Non-pigmented ciliary epithelial cell (primary cell): ENCODE measurements at places on chromosomes 13 and 19.

- DNase-seq = no peak
These were observed 20.4 kb downstream of the RBM26 start for GRCh38 chr13:79385694-79386093.

DNA sequence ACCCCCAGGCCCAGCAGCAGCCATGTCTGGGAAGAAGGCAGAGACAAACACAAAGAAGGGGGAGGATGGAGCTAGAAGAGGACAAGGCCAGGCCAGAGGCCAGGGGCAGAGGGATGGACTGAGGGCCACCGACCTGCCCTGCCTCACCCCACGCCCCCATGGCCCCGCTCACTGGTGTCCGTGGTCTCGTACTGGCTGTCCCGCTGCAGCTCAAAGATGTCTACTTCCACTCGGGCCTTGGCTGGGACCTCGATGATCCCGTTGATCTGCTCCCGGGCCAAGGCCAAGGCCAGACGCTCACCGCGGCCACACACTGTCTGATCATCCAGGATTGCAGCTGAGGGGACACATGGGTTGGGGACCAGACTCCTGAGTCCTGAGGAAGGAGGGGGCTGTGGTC lies 5.0 kb downstream of the GRIK5 start:
- DNase-seq = no peak

- no peak for DNase-seq
These were observed 160.5 kb downstream of the LACC1 start for GRCh38 chr13:44040070-44040817.

DNA sequence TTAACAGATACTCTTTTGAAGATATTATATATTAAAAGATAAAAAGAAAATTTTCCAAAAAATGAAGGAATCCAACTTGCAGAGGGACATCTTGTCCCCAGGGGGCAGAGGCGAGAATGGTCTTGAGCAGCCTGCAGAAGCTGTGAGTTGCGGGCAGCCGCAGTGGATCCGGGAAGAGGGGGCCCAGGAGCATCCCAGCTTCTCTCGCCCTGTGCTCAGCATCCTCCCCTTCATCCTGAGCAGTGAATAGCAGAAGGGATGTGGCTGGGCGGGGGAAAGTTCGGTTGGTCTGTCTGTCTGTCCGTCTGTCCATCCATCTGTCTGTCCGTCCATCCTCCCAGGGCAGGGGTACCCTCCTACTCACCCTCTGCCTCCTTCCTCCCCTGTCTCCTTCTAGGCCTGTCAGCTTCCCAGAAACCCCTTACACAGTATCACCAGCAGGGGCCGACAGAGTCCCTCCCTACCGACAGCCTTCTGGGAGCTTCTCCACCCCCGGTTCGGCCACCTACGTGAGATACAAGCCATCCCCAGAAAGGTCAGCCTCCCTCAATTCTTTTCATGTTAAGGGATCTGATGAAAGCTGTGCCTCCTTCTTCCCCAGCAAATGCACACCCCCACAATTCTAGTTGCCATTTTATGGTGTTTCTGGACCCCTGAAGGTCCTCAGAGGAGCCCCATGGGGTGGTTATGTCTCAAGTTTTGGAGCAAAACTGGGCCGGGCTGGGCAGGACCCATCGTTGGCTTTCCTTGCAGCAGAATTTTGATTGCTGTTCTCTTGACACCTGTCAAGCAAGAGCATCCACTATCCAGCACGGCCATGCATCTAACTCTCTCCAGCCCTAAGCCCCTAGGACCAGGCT lies 81.6 kb downstream of the DPF1 start:
- DNase-seq = no peak

- DNase-seq = no peak
These were observed 33.2 kb upstream of the NDFIP2 start for GRCh38 chr13:79447741-79448140.

- DNase-seq = no peak
These were observed 6.8 kb upstream of the DGKH start for GRCh38 chr13:42041684-42042035.

DNA sequence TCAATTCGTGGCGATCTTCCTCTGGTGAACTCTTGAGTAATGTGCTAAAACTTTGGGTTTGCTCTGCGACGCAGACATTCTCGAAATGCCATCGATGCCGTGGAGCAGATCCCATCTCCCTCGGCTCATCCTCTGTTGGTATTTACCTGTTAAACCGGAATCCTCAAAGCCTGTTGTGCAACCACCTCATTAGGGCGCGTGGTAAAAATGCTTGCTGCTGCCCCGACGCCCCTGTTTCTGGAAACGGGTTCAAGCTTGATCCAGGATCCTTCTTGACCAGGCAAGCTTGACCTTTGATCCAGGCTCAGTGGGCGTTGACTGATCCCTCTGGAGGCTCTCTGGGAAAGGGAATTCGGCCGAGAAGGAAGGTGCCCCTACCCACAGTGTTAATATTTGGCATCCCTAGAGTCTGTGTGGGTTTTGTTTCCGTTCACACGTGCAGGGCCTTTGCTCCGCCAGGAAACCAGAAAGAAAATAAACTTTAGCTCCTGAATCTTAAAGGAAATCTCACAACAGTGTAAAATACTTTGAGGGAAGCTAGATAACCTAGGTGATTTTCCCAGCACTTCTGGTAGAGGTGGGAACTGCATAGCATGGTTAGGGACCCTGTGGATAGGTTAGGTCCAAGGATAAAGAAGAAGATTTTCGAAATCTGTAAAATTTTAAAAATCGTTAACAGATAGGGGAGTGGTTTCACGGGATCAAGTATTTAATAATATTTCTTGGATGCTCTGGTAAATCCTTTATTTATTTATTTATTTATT lies 1.1 kb downstream of the LSM14A start:
- no peak for DNase-seq

DNA sequence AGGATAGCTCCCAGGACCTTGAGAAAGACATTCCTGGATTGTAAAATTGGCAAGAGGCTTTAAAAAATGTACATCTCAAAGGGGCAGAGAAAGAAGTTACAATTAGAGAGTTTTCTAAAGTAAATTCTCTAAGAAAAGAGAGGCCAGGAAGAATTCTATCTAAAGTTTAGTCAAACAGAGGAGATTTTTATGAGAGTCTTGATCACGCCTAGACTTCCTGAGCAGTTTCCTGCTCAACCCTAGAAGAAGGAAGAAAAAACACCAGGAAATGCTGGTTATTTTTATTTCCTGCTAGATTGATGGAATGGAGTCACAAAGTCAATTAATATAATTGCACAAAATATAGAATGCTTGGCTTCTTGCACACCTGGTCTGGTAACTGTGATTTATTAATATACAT lies 269.1 kb downstream of the PCDH20 start:
- DNase-seq = no peak

DNA sequence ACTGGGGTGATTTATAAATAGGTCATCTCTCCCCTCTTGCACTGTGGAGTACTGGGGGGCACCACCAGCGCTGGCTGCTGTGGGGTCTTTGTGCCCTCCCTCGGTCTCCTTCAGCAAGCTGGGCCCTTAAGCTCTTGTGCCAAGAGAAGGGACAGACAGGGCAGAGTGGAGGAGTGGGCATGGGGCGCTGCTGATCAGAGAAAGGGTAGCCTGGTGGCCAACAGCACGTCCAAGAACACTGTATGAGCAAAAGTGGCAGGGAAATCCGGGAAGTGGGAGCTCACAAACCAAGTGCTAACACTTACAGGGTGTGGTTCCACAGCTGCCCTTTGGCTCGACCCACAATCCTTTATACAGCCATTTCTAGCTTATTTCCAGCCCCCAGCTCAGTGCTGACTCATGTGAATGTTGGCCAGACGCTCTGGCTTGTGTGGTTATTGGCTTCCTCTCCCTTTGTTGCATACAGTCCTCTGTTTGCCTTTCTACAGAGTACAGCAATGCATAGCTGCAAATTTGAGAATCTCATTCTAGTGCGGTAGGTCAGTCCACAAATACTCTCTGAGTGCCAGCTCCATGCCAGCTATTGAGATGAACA lies 298.8 kb downstream of the SHISA2 start:
- DNase-seq = peak; percentile 62

DNA sequence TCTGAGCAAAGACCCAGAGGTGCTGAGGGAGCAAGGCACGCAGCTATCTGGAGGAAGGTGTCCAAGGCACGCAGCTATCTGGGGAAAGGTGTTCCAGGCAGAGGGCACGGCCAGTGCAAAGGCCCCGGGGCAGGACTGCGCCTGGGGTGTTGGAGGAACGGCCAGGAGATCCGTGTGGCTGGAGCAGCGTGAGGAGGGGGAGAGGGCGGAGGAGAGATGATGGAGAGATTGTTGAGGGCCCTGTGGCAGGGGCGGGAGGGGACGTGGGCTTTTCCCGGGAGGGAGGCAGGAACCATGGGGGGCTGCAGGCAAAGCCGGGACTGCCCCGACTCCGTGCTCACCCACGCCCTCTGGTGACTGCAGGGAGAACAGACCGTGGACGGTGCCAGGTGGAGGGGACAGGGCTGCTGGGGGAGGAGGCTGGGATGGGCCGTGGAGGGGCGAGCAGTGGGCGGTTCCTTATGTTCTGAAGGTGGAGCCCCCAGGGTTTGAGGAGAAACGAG lies 13.3 kb upstream of the MISP start:
- no peak for DNase-seq

GRCh38 chr19:11769995-11770394 lies 3.2 kb downstream of the ZNF441 start:
- no peak for DNase-seq

DNA sequence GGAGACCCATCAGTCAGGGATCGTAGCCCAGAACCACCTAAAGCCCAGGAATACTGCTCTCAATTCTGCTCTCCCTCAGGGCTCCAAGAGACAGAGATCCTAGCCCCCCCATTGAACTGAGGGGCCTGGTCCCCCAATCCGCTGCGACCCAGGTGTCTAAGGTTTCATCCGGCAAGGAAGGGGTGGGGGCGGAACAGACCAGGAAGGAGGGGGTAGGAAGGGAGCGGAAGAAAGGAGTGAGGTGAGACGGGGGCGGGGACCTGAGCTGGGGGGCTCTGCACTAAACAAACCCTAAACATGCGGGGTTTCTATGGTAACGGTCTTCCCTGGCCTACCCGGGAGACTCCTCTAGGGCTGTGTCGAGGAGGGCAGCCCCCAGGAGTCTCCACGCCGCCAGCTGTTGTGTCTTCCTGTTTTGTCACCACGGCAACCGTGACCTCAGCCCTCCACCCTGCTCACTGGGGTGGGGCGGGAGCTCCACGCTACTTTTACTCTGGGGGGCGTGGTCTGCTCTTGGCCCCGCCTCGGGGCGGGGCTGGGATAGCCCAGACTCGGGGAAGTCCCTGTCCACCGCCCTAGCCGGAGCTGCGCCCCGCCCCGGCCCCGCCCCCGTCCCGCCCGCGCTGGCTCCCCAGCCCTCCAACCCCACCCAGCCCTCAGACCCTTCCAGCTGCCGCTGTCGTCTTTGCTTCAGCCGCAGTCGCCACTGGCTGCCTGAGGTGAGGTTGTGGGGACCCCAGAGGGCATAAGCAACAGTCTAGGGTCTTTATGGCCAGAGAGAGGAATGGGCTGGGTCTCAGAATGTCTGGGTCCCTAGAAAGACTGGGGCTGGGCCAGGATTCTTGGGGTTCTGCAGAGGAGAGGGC lies at the start of gene MYADM:
MYADM (plus strand) TSS at position 659 of the 866 bp plus-strand sequence. CDS start 5,647 bp downstream, outside the sequence.
- peak; percentile 93 for DNase-seq

DNA sequence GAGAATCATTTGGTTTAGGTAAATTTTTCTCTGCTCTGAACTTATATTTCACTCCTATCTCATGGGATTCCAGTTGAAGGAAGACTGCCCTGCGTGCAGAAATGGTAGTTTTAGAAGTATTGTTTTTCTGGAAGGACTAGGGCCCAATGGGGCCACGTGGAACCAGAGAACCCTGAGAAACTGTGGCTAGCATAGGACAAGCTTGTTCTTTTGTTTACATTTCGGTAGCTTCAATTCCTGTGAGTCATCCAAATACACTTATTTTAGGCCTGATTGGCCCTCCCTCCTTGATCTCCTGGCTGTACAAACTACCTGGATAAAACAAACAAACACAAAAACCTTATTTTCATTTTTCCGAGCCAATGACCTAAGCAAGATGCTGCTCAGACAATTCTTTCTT lies 124.0 kb downstream of the ITGBL1 start:
- DNase-seq = peak; percentile 36

DNA sequence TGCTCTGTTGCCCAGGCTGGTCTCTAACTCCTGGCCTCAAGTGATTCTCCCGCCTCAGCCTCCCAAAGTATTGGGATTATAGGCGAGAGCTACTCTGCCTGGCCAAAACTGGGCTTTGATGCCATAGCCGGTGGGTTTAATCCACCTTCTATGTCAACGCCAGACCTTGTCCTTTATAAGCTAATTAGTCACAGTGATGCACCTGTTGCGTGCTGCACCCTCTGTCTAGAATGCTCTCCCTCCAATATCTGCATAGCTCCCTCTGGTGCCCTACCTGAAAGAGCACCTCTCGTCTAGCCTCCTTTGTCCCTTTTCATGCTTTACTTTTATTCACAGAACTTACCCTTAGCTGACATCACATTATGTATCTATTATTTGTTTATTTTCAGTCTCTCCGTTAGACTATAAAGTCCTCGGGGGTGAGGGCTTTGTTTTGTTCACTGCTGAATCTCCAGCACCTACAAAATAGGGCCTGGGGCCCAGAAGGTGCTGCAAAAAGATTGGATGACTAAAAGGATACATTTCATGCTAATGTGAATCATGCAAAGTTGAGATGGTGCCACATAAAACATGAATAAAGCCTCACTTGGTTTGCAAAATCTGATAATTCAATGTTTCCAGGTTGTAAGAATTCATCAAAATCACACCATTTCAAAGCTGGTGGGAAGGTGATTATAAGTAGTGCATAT lies 148.1 kb downstream of the USP12 start:
- DNase-seq = no peak

- no peak for DNase-seq
These were observed 72.9 kb downstream of the SHISA2 start for GRCh38 chr13:25978961-25979360.

GRCh38 chr19:49440439-49441209 lies 703 bp downstream of the SLC17A7 start:
- no peak for DNase-seq

DNA sequence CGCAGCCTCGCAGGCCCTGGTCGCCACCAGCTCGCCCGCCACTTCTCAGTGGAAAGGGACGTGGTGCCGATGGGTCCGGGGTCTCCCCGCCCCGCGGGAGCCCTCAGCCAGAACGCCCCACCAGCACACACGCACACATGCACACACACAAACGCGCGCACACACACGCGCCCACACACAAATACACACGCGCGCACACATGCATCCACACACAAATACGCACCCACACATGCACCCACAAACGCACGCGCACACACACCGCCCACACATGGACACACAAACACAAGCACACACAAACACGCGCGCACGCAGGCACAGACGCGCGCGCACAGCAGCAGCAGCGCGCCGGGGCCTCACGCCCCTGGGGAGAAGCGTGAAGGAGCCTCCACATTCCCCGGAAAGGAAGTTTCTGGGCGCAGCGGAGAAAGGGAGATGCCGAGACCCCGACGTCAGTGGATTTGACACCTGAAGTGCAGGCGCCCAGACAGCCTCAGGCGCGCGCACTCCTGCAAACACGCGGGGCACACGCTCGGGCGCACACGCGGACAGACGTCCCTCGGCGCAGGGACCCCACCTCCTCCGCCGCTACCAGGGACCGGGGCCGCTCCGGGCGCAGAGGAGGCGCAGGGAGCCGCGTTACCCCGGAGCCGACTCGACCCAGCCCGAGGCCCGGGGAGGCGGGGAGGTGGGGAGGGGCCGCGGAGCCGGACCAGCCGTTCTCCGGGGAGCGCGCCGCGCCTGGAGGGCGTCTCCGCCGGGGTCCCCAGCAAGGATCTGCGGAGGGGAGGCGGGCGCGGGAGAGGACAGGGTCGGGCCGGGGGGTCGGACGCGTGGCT lies 622 bp downstream of the RASA3 start:
- no peak for DNase-seq
